Foreskin keratinocyte (primary cell): ENCODE measurements at places on chromosomes 2 and 18. TPM values are rescaled to one million over a fixed set of nuclear protein-coding genes. Genes with fewer than 3 reads are reported as not detected.

Gene AQP12A
- not detected in 2 replicates for total RNA-seq

Gene OR6B2
- not detected in 2 replicates for total RNA-seq

Gene SERPINB12
- total RNA-seq, result 0.07 and 0.10 TPM in 2 replicates

Gene ERICH2
- 1.3 and 2.5 TPM in 2 replicates for total RNA-seq

Gene C1GALT1C1L
- total RNA-seq, result 0.11 TPM in 1 of 2 replicates, not detected in the other

Gene CFAP65
- total RNA-seq, result not detected in 2 replicates

Gene FAM161A
- 3.3 and 3.8 TPM in 2 replicates for total RNA-seq

Gene GCG
- not detected in 2 replicates for total RNA-seq

Gene ACTG2
- 0.21 and 0.37 TPM in 2 replicates for total RNA-seq

Gene HOXD13
- total RNA-seq, result not detected in 2 replicates

Gene GATA6
- total RNA-seq, result 0.03 and 0.07 TPM in 2 replicates
